Stimulated activated naive CD8-positive, alpha-beta T cell treated with anti-CD3 and anti-CD28 coated beads, Interleukin-15, Interleukin-2, amounts not matched to agents 100 U/mL and 50 U/mL, for 24 hours (primary cell): ENCODE measurements at places on chromosomes 6 and 20.

DNA sequence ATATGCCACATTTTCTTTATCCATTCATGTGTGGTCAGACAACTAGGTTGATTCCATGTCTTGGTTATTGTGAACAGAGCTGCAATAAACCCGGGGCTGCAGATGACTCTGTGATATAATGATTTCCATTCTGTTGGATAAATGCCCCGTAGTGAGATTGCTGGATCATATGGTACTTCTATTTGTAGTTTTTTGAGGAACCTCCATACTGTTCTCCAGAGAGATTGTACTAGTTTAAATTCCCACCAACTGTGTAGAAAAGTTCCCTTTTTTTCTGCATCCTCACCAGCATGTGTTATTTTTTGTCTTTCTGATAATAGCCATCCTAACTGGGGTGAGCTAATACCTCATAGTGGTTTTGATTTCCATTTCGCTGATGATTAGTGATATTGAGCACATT lies 62.2 kb upstream of the MAP3K4 start:
- no peak for DNase-seq

- no peak for DNase-seq
Observed at GRCh38 chr6:157556144-157556645, 175.2 kb downstream of the ZDHHC14 start.

DNA sequence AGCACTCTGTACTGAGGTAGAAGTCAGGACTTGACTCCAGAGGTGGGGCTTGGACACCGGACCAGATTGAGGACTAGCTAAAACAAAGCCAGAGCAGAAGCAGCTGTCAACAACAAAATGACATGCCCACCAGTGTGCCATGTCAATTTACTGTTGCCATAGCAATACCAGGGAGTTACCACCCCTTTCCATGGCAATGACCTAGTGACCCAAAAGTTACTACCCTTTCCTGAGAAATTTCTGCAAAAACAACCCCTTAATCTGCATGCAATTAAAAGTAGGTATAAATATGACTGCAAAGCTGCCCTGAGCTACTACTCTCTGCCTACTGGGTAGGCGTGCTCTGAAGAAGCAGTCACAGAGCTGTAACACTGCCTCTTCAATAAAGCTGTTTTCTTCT lies 21.0 kb downstream of the MAP3K5 start:
- DNase-seq, result no peak

GRCh38 chr20:34622821-34623451 lies 54.0 kb downstream of the PIGU start:
- DNase-seq, result no peak

DNA sequence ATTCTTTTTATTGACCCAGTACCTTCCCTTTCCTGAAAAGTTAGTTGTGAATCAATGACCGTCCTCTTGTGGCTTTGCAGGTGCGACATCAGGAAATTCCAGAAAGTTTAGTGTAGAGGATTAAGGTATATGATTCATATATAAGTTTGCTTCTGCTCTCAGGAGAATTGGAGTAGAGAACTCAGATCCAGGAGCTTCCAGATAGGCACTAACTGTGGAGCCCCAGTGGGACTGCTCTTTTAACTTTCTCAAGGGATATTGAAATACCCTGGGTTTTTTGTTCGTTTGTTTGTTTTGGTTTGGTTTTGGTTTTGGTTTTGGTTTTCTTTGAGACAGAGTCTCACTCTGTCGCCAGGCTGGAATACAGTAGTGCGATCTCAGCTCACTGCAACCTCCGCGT lies 9.5 kb downstream of the TAAR2 start:
- no peak for DNase-seq

- peak; percentile 15 for DNase-seq
Observed at GRCh38 chr6:683742-684440, 9.0 kb downstream of the EXOC2 start.

GRCh38 chr20:23449421-23449820 lies 3.3 kb downstream of the CST11 start:
- DNase-seq, result no peak

GRCh38 chr6:104187616-104188015 lies 672.1 kb downstream of the HACE1 start:
- no peak for DNase-seq

DNA sequence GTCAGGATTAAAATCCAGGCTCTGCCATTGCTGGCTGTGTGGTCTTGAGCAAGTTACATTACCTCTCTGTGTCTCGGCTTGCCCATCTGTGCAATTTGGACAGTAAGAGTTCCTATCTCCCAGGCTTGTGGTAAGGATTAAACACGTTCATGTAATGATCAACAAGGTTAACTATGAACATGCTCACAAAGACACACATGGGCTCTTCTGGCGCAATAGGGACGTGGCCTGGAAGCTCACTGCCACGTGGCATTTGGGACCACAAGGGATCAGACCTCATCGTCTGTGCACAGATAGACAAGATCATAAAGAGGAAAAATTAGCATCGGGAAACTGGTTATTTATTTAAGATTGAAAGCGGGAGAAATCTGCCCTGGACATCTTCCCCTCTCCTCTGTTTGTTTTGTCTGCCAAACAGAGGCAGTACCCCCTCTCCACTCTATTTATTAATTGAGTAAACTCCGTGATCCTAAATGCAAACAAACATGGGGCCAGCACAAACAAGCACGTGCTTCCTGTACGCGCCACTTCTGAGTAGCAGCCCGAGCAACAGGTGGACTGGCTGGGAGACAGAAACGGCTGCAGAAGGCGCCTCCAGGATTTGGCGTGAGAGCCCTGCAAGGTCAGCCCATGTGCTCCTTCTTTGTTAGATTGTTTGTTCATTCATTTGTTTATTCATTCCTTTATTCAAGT lies 95.0 kb downstream of the CDH26 start:
- DNase-seq, result no peak

- no peak for DNase-seq
Observed at GRCh38 chr20:43789593-43789992, 62.8 kb upstream of the GTSF1L start.

DNA sequence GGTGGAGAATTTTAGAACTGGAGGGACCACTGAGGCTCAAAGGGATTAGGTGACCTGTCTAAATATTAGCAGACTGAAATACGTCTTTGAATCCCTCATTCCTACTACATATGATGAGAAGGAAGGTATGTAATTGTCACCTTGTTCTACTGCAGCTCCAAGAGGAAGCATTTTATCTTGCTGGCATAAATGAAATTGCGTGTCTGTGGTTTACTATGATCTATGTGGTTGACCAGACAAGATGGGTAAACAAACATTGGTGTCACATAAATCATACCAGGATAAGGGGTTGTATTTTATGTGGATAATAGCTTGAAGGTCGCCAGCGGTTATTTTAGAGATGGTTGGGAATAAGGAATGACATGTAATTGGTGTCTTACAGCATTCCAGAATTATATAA lies 78.2 kb downstream of the LAMA4 start:
- no peak for DNase-seq

GRCh38 chr6:129842137-129842536 lies 19.0 kb downstream of the TMEM244 start:
- no peak for DNase-seq

GRCh38 chr20:14720251-14720650 lies 382.8 kb upstream of the FLRT3 start:
- DNase-seq, result no peak

DNA sequence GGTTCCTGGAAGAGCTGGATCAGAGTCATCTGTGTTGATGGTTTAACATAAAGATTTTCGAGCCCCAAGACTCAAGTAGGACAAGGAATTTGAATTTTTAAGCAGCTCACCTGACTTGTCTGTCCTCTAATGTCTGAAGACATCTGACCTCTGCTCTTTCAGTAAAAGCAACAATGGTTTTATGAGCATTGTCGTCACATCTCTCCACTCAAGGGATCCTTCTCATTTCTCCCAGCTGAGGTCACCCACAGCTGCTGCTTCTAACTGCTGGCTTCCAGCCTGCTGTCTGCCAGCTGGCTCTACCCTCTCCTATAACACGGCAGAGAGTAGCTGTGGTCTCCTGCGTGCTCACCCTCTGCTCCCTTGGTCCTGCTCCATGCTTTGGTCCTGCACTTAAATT lies 24.7 kb upstream of the HDAC2 start:
- no peak for DNase-seq

DNA sequence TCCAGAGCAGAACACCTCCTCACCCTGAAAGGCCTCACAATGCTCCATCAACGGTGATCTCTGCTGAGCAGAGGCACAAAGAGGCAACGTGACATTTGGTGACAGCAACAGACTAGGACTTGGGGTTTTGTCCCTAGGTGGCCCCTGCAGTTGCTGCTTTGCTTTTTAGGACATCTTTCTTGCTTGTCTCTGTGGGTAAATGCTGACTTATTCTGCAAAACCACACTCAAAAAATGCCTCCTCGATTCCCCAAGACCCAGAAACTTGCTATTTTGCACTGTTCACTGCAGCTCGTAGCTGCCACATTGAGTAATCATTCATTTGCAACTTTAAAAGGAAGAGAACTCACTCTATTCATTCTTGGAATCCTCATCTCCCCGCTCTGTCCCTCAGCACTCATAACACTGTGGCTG lies 209.9 kb downstream of the LY86 start:
- peak; percentile 20 for DNase-seq

- no peak for DNase-seq
Observed at GRCh38 chr6:341914-342831, 49.4 kb upstream of the IRF4 start.

DNA sequence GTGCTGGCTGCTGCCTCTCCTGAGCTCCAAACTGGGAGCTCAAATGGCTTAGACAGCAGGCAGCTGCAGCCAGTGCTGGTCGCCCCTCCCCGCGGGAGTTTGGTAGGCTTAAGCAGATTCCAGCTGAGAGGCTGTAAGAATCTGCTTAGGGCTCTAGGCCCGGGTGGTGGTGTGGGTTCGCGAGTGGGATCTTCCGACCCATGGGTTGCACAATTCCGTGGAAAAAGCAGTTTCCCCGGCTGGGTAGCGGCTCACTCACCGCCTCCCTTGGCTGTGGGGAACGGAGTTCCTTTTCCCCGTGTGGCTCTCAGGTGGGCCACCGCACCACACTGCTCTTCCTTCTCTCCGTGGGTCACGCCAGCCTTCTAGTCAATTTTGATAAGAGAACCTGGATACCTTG lies 232.5 kb downstream of the PKHD1 start:
- no peak for DNase-seq

DNA sequence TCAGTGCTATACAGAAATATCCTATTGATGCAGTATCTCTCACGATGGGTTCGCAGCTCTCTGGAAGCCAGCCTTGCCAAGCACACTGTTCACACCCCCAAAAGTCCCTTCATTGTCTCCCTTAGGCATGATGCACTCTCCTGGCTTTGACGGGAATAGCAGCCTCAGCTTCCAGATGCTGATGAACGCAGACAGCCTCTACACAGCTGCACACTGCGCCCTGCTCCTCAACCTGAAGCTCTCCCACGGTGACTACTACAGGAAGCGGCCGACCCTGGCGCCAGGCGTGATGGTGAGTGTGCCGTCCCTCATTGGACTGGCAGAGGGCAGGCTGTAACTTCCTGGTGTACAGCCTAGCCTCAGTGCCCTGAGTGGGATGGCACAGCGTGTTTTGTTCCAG lies 60.0 kb upstream of the PBOV1 start:
- DNase-seq, result no peak

- DNase-seq, result no peak
Observed at GRCh38 chr6:84633771-84634170, 130.6 kb downstream of the TBX18 start.

- DNase-seq, result no peak
Observed at GRCh38 chr20:16864069-16864468, 115.9 kb downstream of the OTOR start.

GRCh38 chr6:53056273-53056672 lies 8.9 kb upstream of the FBXO9 start:
- DNase-seq, result no peak

GRCh38 chr6:143679041-143679440 lies 1.3 kb downstream of the PHACTR2 start:
- no peak for DNase-seq

GRCh38 chr6:1496836-1497760 lies 107.7 kb downstream of the FOXF2 start:
- no peak for DNase-seq

DNA sequence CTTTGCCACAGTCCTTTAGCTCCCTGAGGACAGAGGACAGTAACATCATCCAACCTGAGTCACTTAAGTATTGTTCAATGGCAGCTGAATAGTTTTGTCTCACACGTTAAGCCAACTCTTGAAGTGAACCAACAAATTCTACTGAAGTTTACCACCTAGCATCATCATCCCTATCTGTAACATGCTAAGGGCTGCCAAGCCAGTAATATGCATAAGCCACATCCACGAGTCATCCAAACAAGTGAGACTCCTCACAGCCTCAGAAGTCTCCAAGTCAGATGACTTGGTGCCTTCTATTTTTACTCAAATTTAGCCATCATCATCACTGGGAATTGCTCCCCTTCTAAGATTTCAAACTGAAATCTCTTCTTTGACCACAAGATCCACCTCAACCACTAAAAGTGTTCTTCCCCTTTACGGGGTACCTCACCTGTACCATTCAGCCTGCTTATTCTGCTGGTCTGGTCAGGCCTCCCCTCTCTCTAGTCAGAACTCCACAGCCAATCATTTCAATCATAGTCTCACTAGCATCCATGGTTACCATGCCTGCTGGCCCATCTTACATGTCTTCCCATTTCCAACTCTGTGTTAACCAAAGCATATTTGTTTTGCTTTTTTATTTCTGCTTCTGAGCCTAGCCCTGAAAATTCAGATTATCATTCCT lies 73.7 kb downstream of the DTNBP1 start:
- peak; percentile 12 for DNase-seq

- no peak for DNase-seq
Observed at GRCh38 chr6:128415387-128415786, 105.0 kb downstream of the PTPRK start.

DNA sequence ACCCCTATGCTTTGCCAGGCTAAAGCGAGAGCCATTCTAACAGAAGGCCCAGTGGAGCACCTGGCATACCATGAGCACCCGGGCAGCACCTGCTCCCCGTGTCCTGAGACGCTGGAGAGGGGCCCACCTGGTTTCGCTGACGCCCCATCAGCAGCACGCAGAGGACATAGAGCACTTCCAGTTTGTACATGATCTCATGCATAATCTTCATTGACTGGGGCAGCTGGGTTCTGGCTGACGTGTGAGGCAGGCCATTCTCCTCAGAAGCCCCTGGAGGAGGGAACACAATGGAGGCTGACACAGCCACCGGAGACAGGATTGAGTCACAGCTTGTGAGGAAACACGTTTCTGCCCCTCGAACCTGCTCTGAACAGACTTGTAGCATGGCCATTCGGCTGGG lies 65.4 kb downstream of the MYH7B start:
- DNase-seq, result no peak
